Esophagus muscularis mucosa (tissue), 4 donors: ENCODE measurements at places on chromosomes 2 and 18. TPM values are rescaled to one million over a fixed set of nuclear protein-coding genes. Genes with fewer than 3 reads are reported as not detected.

COL4A3 gene
- 1.9 TPM for total RNA-seq

AKAIN1 gene
- total RNA-seq: not detected

ALPG gene
- total RNA-seq: not detected

FSIP2 gene
- total RNA-seq: 0.83 TPM

MYO3B gene
- not detected for total RNA-seq
